ENCODE measurements at places on chromosomes 2 and 18.
A peak's percentile ranks its signal among the peaks of the same experiment; 100 is the strongest.

- no peak for DNase-seq
These were observed 673.0 kb upstream of the ZNF804A start for GRCh38 chr2:183925281-183925680.

GRCh38 chr2:191318729-191319078 lies 73.5 kb downstream of the MYO1B start:
- no peak for DNase-seq

DNA sequence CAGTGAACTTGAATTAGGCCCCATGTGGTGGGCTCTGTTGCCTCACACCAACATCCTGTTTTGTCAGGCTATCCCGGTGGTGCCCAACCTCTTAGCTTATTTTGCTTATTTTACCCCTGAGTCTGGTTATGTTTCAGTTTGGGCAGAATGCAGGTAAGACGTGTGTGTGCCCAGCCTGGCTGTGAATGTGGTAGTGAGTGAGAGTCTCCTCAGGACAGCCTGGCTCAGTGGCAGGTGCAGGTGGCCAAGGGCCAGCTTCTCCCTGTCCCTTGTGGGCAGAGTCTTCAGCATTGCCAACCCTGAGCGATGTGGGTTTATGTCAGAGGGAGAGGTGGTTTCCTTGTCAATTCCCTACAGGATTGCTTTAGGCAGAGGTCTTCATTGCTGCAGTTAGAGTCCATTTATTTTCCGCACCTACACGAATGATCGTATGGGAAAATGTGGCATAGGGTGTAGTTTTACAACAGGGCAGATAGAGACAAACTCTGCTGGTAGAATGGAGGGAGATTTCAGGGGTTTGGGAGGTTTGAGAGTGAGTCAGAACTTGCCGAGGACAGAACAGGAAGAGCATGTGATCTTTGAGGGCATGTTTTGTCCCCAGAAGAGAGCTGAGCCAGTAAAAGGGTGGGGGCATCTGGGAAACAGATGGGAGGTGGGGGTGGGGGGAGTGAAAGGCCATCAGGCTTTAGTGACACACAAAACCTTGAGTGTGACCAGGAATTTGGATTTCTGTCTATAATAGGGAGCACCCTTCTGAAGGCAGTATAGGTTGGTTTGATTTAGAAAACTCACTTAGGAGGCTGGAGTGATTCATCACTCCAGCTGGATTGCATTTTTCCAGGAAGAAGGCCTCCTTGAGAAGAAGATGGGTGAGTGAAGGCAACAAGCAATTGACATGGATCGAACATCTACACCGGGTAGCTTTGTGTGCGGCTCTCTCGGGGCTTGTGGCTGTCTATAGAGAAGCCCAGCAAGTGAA lies 156.2 kb upstream of the CELF4 start:
- DNase-seq, result no peak

DNA sequence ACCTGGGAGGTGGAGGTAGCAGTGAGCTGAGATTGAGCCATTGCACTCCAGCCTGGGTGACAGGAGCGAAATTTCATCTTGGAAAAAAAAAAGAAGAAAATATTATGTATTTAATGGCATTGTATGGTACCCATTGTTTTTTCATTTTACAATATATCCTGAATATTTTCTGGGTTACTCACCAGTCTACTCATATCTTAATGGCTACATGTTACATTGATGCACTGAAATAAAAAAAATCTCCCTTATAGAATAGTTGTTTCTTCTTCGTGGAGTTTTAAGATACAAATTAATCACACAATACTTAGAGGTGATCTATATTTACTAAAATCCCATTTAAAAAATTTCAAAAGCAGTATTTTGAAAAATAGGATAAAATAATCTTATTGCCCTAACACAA lies 66.3 kb upstream of the XPO1 start:
- no peak for DNase-seq

GRCh38 chr2:240796543-240797499 lies 23.2 kb downstream of the KIF1A start:
- DNase-seq, result no peak

DNA sequence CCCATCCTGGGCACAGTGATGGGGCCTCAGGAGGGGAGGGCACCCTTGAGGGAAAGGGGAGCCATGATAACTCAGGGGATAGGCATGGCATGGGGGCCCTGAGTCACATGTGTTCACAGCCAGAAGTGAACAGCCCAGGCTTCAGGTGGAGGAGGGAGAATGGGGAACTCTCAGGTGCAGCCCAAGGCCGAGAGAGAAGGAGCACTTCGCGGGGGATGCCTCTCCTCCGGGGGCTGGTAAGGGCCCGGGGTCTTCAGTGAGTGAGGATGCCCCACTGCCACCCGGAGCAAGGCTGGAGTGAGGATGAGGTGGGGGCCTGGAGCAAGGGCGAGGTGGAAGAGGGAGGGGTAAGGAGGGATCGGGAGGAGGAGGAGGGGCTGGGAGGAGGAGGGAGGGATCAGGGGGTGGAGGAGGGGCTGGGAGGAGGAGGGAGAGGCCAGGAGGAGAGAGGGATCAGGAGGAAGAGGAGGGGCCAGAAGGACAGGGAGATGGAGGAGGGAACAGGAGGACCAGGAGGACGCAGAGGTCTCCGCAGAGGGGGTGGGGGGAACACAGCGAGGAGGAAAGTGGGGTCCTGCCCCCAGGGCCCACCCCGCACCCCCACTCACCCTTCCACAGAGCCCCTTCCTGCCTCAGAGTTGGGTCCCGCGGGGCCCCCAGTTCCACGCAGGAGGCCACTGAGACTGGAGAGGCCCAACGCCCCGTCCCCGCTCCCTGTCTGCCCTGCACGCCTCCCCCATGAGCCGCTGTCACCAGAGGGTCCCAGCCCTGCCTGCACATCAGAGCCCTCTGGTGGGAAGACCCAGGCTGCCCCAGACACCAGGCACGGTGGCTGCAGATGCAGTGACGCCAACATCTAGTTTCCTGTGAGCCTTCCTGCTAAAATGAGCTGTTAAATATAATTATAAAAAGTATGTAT lies 42.8 kb downstream of the RAMP1 start:
- DNase-seq, result no peak

- no peak for DNase-seq
These were observed 119.5 kb downstream of the GYPC start for GRCh38 chr2:126775300-126775985.

GRCh38 chr2:36461039-36461681 lies 105.6 kb downstream of the CRIM1 start:
- no peak for DNase-seq

DNA sequence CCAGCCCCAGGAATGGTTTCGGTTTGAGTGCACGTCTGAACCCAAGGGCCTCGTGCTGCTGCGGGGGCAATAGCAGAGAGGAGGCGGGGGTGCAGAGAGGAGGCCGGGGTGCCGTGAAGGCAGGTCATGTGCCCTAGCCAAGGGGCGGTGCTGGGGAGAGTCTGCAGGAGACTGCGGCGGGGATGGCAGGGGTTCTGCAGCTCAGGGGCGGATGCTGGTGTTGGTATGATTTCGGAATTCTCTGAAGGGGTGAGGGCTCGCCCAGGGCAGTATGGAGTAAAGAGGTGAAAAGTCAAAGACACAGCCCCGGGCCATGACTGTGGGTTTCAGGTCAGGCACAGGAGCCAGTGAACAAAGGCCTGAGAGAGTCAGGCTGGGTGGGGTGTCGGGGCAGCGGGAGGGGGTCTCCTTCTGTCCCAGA lies 186.5 kb upstream of the HDAC4 start:
- no peak for DNase-seq

- no peak for DNase-seq
These were observed 194.0 kb downstream of the BABAM2 start for GRCh38 chr2:28084564-28084963.

GRCh38 chr2:85694052-85695025 lies at the start of gene GNLY:
TSS of gene GNLY (plus strand) at chr2:85694358. CDS start at chr2:85694419, 61 bp downstream.
- DNase-seq, result no peak

DNA sequence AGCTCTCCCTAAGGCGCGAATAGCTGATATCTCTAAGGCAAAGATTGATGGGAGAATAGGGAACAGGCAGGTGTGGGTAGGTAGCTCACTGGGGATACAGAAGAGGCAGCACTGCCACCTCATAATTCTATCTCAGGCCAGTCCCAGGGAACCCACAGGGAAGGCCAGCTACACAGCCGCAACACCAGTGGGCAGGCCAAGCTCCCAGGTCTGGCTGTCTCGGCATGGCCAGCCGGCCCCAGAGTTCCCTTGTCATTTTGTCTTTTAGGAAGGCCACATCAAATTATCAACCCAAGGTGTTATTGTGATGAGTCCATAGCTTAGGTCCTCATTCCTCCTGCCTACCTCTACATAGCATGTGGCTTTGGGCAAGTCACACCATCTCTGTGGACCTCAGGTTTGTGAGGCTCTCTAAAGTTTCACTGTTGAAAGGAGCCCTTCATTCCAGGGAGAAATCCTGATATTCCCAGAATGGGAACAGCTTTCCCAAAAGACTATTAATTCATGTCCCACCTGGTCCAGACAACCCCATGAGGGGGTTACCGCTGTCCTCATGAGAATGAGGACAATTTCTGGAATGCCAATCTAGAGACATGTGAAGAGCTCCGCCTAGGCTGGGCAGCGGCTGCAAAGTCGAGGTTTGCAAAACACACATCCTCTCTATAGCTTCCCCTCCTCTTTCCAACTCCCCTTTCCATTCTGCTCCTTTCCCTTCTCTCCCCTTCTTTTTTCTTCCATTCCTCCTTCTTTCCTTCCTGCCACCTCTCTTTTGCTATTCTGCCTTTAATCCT lies 287.1 kb upstream of the ID2 start:
- DNase-seq, result no peak

GRCh38 chr2:40485318-40485717 lies 33.4 kb upstream of the SLC8A1 start:
- DNase-seq, result no peak

- DNase-seq, result no peak
These were observed 43.4 kb upstream of the DNAJC10 start for GRCh38 chr2:182672466-182673165.

DNA sequence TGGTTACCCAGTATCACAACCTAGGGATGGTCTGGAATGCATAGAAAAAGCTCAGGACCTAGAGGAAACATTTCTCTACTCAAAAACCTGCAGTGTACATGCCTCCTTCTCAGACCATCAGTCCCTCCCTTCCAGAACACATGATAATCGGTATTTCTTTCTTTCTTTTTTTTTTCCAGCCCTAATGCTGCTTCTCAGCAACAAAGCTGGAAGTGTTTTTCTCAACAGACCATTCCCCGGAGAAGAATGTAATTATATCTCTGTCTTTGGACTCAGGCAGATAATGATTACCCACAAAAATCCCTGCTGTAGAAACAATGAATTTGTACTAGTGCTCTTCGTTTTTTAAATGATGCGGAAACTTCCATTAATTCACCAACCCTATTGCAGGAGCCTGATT lies 44.1 kb upstream of the NDUFV2 start:
- DNase-seq, result no peak

GRCh38 chr2:181642086-181642485 lies 14.8 kb downstream of the CERKL start:
- DNase-seq, result no peak

DNA sequence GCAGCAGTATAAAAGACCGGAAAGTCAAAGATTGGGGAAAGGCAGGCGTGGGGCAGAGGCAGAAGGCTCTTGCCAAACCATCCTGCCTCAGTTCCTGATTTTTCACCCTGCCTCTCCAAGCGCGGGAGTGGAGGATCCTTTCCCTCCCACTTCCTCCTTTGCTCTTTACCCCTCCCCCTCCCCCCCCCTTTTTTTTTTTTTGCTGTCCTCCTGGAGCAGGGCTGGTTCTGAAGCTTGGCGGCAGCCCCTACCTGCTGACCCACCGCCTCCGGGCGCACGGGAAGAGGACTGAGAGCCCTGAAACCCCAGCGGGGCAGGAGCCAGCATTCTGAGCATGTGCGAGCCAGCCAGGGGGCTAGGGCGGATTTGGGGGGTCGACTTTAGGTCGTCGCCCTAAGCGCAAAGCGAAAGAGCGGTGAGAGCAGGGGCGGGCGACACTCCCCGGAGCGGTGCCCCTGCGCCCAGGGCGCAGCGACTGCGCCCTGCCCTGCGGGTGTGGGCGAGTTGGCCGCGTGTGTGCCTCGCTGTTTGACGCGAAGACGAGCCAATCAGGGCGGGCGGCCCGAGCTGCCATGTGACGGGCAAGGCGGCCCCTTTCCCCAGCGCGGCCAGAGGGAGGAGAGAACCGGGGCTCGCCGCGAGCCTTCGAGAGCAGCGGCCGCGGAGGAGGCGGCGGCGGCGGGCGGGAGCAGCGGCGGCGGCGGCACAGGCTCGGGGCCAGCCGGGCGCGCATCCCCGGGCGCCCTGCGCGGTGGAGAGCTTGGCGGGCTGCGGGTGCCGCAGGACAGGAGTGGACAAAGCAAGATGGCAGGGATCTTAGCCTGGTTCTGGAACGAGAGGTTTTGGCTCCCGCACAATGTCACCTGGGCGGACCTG lies at the start of gene CERS6:
CERS6 (plus strand) TSS at position 628 of the 876 bp plus-strand sequence; CDS start at position 805, 177 bp downstream.
- peak; percentile 58 for DNase-seq

- no peak for DNase-seq
These were observed 132.0 kb upstream of the MYCN start for GRCh38 chr2:15808204-15808910.

DNA sequence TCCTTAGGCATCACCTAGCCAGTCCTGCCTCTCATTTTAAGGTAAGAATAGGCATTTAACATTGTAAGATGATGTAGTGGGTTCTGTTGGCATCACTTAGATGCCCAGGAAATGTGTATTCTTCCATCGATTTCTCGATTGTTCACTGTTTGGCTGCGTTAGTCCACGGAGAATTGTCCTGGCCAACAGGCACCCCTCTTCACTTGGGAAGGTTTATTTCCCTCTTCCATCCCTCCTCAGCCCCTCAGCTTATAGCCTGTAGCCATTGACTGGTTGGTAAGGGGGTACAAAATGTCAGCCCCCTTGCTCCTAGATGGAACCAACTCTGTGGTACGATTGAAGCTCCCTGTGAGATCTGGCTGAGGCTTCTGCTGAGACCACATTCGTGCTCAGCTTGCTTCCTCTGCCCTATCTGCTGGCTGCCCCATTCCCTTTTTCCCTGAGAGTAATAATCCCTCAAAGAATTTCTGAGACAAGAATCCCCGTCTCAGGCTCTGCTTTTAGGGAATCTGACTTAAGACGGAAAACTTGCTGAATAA lies 43.4 kb downstream of the PLEKHA3 start:
- DNase-seq, result no peak

- no peak for DNase-seq
These were observed 95.9 kb upstream of the GRB14 start for GRCh38 chr2:164717000-164717803.

GRCh38 chr2:207473049-207473930 lies 56.5 kb upstream of the CREB1 start:
- DNase-seq, result no peak

DNA sequence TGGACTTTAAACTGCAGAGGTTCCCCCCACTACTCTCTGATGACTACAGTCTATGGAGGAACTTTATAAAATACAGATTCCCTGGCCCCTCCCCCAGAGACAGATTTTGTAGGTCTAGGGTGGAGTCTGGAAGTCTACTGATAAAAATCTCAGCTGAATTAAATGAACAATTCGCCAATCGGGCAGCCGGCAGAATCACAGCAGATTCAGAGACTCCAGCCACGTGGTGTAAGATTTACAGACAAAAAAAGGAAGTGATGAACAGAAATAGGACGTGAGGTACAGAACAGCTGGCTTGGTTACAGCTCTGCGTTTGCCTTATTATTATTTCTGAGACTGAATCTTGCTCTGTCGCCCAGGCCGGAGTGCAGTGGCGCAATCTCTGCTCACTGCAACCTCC lies 21.4 kb upstream of the MTA3 start:
- no peak for DNase-seq

- no peak for DNase-seq
These were observed 135.6 kb downstream of the GALNT1 start for GRCh38 chr18:35717182-35717581.

Data from stimulated activated CD4-positive, alpha-beta T cell treated with anti-CD3 and anti-CD28 coated beads, Interleukin-1b, Interleukin-23, amount 100 ng/mL, for 1 hour (primary cell).